NCI-H1436 treated with DMSO at 0.1 percent for 48 hours (cell line): ENCODE measurements at places on chromosomes 7 and 10.
A peak's percentile ranks its signal among the peaks of the same experiment; 100 is the strongest.

DNA sequence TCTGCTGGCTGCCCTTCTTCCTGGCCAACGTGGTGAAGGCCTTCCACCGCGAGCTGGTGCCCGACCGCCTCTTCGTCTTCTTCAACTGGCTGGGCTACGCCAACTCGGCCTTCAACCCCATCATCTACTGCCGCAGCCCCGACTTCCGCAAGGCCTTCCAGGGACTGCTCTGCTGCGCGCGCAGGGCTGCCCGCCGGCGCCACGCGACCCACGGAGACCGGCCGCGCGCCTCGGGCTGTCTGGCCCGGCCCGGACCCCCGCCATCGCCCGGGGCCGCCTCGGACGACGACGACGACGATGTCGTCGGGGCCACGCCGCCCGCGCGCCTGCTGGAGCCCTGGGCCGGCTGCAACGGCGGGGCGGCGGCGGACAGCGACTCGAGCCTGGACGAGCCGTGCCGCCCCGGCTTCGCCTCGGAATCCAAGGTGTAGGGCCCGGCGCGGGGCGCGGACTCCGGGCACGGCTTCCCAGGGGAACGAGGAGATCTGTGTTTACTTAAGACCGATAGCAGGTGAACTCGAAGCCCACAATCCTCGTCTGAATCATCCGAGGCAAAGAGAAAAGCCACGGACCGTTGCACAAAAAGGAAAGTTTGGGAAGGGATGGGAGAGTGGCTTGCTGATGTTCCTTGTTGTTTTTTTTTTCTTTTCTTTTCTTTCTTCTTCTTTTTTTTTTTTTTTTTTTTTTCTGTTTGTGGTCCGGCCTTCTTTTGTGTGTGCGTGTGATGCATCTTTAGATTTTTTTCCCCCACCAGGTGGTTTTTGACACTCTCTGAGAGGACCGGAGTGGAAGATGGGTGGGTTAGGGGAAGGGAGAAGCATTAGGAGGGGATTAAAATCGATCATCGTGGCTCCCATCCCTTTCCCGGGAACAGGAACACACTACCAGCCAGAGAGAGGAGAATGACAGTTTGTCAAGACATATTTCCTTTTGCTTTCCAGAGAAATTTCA lies 1.7 kb downstream of the ADRB1 start:
- no peak for DNase-seq

GRCh38 chr10:7423521-7423920 lies 12.7 kb upstream of the SFMBT2 start:
- DNase-seq: no peak

GRCh38 chr7:56079450-56080185 lies 13.1 kb downstream of the PHKG1 start:
- DNase-seq: no peak

DNA sequence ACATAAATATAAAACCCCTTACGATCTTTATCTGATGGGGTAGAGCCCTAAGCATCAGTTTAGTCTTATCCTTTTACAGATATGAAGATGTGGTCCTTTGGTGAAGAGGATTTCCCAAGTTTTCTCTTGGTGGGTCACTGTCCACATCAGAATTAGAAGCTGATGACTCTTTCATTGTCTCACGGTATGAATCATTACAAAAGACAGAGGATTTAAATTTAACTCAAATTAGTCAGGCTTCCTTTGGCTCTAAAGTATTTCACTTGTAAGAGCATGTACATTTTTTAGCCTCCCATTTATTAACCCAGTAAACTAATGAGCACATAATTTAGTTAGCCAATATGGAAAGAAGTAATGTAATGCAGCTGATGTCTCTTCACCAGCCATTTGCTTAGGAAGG lies 49.9 kb upstream of the TMEM26 start:
- DNase-seq: no peak

DNA sequence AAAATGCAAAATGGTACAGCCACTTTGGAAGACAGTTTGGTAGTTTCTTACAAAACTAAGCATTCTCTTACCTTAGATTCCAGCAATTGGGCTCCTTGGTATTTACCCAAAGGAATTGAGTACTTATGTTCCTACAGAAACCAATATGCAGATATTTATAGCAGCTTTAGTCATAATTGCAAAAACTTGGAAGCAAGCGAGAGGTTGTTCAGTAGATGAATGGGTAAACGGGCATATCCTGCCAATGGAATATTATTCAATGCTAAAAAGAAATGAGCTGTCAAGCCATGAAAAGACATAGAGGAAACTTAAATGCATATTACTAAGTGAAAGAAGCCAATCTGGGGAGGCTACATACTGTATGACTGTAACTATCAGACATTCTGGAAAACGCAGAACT lies 926.7 kb downstream of the TYW1 start:
- no peak for DNase-seq

GRCh38 chr7:34091321-34091917 lies 186.1 kb downstream of the BMPER start:
- no peak for DNase-seq

DNA sequence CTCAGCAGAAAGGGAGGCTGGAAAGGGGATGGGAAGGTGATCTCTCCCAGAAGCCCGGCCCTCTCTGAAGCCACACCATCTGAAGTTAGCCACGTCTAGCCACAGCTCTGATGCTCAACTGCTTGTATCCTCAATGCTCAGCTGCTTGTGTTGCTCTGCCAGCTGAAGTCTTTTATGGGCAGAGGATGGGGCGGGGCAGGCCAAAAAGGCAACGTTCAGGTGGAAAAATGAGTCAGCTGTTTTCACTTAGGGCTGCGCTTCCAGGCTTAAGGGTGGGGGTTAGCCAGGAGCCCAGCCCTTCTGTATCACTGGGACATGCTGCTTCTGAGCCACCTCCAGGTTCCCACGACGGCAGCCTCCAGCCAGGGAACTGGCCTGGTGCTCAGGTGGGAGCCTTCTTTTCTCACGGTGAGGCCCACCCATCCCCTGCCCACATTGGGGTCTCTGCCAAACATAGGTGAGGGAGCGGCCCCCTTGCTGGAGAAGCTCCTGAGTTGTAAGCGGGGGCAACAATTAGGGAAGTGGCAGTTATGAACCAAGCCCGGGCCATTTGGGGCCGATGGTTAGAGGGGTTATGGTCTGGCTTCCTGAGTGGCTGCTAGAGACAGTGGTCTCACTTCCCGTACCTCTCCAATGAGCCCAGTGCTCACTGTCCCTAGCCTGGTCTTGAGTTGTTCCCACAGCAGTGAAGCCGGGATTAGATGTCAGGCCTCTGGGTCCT lies 44.9 kb upstream of the CNPY1 start:
- no peak for DNase-seq

- DNase-seq: peak; percentile 31
These were observed at the start of gene ATAD1 for GRCh38 chr10:87817609-87818504. ATAD1 (minus strand) TSS chr10:87818226; CDS start chr10:87814599, 3,627 bp downstream.

DNA sequence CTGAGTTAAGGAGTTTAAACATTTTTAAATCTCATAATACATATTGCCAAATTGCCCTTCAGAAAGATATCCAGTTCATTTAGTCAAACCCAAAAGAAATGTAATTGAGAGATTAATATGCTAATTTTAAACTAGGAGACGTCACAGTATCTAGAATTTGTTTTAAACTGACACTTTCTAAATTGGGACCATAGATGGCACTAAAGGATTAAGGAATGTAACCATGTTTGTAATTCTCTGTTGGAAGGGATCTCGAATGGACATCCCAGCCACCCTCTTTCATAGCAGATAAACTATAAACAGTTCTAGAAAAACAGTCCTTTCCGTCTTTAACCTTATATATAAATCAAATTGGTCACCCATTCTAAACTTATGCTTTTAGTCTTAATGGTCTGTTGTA lies 30.0 kb upstream of the SAMD9L start:
- DNase-seq: no peak

- no peak for DNase-seq
These were observed 81.3 kb downstream of the VWDE start for GRCh38 chr7:12322284-12322902.

GRCh38 chr10:49219248-49219647 lies 31.1 kb upstream of the TMEM273 start:
- no peak for DNase-seq

DNA sequence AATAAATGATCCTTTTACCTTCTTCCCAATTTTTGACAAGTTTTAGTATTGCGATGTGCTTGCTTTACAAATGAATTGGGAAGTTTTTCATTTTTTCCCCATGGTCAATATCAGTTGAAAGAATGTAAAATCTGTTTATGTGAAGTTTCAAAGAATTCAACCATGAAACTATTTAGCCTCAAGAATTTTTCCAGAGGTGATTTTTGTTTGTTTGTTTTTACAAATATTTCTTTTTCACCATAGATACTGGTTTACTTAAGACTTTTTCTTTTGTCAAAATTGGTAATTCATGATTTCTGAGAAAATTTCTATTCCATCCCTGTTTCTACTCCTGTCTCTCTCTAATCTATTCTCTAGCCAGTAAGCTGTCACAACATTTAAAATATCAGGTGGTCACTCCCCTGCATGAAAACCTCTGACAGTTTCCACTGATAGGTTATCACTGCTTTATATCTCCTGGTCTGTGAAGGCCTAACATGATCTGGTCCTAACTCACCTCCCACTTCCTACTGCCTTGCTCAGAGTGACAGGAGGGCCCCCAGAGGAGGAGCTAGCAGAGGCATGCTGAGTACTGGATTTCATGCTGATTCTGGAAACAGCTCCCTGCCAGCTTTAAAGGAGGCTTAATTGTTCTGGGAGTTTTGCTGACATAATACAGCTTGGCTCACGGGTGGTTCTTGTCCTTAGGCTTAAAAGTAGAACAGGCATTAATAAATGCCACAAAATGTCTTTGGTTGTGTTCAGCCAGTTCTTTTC lies 7.6 kb upstream of the ARMS2 start:
- DNase-seq: no peak

GRCh38 chr7:50733552-50733951 lies 49.1 kb downstream of the GRB10 start:
- no peak for DNase-seq

- DNase-seq: no peak
These were observed 828.7 kb downstream of the TYW1 start for GRCh38 chr7:67825356-67825755.

- DNase-seq: no peak
These were observed 51.3 kb downstream of the TMEM270 start for GRCh38 chr7:73912223-73912622.

GRCh38 chr7:132764762-132765161 lies 188.5 kb upstream of the PLXNA4 start:
- DNase-seq: no peak

GRCh38 chr10:111973306-111973705 lies 210.3 kb downstream of the GPAM start:
- no peak for DNase-seq

GRCh38 chr10:127698886-127699285 lies 38.1 kb upstream of the FOXI2 start:
- DNase-seq: no peak

- peak; percentile 51 for DNase-seq
These were observed 34.3 kb downstream of the INPP5A start for GRCh38 chr10:132571650-132572544.
